GM04503 (cell line): ENCODE measurements at places on chromosomes 6 and 20.
A peak's percentile ranks its signal among the peaks of the same experiment; 100 is the strongest.

DNA sequence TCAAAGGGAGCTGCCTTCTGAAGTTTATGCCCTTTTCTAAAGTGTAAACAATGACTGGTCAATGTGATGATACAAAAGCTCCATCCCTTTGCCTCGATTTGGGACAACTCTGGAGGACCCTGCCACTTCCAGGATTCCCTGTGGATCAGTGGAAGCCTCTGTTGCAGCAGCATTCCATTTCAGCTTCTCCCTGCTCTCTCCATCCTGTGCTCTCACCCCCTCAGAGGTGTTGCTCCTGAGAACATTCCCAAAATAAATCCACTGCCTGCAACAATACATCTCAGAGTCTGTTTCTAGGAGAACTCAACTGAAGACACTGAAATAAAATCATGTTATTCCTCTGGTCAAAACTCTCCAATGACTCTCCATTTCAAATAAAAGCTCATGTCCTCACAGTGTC, 263.6 kb downstream of the HACE1 start:
- no peak for DNase-seq

DNA sequence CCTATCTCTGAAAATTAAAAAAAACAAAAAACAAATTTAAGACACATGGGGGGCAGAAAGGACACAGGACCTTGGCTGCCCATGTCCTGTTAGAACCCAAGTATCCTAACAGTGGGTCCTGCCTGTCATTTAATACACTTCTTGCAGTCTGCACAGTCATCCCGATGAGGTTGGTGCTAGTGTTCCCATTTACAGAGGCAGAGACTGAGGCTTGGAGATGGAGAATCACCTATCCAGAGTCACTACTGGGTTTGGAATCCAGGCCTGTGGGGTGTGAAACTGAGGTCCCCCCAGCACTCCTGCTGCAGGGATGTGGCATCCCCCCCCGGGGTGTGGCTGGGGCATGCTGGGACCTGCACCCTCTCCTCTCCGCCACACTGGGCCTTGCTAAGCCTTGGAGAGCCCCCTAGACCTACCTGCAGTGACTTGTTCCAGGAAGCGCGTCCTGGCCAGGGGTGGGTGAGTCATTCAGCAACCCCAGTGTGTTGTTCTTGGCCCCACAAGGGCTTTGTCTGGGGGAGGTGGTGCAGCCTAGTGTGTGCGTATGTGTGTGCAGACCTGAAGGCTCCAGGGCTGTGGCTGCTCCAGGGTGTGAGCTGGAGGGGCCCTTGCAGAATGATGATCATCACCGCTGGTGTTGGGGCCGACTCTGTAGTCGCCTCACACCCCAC, 49.7 kb downstream of the BCAS4 start:
- DNase-seq, result no peak

GRCh38 chr6:117974914-117975627, 68.0 kb downstream of the SLC35F1 start:
- DNase-seq, result no peak

DNA sequence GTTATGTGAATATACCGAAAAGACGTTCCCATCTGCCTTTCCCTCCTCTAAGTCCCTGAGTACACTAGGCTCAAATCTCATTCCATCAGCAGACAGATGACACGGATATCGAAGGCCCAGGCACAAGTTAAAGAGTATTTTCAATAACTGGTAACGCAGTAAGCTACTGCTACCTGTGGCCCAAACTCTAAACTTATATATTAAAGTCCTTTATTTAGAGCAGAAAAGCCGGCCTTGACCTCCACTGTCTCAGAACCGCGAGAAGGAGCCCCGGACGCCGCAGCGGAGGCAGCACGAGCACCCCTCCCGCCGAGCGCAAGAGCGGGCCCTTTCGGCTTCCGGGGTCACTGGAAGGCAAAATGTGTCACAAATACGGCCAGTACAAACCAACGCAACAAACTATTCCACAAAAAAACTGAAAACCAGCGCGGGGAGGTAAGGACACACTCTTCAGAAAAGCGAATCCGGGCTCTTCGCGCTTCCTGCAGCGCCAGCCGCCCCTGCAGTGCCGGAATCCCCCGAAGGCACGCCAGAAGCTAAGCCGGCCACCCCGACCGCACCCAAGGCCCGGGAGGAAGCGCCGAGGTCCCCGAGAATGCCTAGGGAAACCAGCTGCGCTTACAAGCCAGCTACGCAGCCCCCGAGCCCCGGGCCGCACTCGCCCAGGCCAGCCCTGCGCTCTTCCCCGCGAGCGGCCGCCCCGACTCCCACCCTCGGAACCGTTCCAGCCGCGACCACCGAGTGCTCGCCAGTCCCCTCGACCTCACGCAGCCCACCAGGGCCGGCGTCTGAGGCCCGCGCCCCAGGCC, 681 bp downstream of the DIDO1 start:
- DNase-seq, result no peak

- no peak for DNase-seq
Measured at GRCh38 chr6:1789092-1789491, 179.4 kb downstream of the FOXC1 start.

- DNase-seq, result no peak
Measured at GRCh38 chr6:106844930-106845329, 129.6 kb downstream of the CD24 start.

DNA sequence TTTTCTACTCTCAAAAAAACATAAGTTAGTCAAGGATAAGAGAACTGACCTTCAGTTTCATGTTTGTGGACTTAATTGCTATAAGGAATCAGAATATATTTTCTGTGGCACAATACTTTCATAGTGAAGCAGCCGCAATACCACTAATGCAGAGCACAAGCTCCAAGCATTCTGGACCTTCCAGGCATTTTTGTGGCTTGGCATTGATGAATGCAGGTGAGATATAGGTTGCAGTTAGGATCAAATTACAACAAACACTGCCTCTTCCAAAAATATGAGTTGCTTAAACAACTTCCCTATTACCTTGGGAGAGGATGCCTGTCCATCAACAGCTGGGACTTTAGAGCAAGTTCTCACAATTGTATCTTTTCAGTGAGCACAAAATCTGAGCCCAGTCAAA, 162.8 kb upstream of the RSPO3 start:
- no peak for DNase-seq

DNA sequence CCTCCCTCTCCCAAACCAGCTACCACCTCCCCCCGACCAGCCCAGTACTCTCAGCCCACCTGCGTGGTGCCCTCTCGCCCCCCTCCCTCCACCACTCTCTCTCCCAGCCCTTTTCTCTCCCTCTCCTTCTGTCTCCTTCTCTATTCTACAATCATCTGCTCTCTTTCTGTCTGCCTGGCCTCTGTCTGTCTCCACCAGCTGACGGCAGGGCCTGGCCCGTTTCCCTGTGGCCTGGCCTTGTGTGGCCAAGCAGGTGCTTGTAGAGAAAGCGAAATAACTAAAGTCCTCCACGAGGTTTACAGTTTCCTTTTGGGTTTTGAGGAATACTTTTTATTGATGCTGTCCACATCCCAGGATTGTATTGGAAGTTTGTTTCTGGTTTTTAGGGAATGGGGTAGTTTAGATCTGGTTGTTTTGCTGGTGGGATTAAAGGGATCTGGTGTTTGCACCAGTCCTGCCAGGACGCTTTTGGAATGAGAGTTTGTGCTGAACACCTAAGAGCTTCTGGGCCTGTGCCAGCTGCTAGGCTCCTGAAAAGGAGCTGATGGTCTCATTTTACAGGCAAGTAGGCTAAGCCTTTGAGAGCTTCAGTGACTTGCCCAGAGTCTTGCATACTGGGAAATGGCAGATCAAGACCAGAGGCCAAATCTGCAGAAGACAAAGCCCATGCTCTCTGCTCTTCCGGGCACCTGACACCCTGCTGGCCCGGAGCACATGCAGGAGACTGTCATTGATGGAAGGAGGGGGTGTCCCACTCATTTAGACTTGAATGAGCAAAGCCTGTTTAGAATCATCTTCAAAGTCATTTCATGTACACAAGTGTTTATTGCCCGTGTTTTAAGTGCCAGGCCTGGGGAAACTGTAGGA, 161.7 kb downstream of the SYCP2 start:
- DNase-seq, result no peak

DNA sequence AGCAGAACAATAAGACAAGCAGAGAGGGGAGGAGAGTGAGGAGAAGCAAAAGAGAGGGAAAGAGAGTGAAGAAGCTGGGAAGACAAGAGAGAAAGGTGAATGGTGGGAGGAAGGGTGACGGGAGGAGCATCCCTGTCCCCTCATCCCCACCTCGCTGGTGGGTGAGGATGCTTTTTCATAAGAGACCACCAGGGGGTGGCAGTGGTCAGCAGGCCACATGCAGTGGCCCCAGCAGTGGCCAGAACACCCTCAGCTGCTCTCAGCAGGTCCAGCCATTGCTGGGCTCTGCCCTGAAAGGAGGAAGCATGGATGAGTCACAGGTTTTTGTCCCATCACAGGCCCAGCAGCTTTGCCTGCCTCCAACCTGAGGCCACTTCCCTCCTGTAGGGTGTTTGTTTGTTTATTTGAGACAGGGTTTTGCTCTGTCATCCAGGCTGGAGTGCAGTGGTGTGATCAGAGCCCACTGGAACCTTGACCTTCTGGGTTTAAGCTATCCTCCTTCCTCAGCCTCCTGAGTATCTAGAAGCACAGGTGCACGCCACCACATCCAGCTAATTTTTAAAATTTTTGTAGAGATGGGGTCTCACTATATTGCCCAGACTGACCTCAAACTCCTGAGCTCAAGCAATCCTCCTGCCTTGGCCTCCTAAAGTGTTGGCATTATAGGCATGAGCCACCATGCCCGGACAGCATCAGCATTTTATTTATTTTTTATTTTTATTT, 24.0 kb downstream of the FGD2 start:
- peak; percentile 34 for DNase-seq

GRCh38 chr6:130534627-130535026, 168.8 kb downstream of the TMEM200A start:
- no peak for DNase-seq

- no peak for DNase-seq
Measured at GRCh38 chr6:3746696-3747095, 4.8 kb downstream of the PXDC1 start.

GRCh38 chr6:146543940-146544615, 445 bp downstream of the RAB32 start:
- DNase-seq, result no peak

DNA sequence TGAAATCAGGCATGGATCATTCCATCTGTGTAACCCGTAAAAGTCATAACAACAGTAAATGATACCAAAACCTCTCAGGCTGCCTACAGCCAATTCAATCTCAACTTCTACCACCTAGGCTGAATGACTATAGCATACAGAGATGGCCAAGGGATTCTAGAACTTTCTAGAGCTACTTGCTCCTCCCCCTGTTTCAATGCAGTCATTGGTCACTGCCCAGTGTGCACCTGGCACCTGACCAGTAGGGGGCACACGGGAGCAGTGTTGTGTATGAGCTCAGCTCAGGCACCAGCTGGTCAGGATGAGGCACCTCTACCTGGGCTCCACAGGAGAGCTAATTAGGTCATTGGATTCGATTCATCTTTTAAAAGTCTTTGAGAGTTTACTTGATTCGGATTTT, 86.2 kb downstream of the PLEKHG1 start:
- no peak for DNase-seq

DNA sequence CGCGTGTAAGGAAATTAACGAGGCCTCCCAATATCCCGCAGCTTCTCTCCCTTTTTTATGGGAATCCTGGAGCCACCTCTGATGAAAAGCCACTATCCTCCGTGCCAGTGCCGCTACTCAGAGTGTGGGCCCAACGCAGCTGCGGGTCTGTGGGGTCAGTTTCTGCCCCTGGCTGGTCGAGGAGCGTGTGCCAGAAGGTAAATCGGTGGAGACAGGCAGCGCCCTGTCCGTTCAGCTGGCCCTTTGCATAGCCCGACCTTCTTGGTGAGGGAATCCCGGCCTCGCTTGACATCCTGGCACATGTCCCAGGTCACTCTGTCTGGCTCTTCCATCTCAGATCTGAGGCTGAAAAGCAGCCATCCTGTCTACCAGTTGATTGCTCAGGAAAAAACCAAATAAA, 4.6 kb downstream of the THBS2 start:
- no peak for DNase-seq
